ENCODE measurements at places on chromosomes 1 and 21. TPM values are rescaled to one million over a fixed set of nuclear protein-coding genes. Genes with fewer than 3 reads are reported as not detected.

NKAIN1 gene
- total RNA-seq = not detected

DNA sequence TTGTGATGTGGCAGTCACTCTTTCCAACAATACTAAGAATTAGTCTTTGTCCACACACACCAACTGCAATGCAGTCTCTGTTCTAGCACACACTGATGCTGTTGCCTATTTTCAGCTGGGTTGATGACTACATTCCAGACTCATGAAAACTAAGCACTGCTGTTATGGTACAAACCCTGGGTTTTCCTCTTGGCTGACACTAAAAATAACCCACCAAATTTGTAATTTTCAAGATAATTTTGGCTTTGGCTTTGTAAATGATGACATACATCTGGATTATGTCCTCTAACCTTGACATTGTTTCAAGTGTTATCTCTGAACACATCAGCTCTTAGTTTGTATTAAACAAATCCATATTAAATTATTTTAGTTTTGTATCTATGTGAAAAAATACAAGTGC is 444.8 kb downstream of the PTPRC start:
- no peaks in the 10 kb centered on the region for H3K4me1 ChIP-seq
- no peak for DNase-seq
- no peaks in the 10 kb centered on the region for H3K27me3 ChIP-seq
- no peak overlapping the region for H3K27ac ChIP-seq
- no peak overlapping the region for H3K4me3 ChIP-seq

DNA sequence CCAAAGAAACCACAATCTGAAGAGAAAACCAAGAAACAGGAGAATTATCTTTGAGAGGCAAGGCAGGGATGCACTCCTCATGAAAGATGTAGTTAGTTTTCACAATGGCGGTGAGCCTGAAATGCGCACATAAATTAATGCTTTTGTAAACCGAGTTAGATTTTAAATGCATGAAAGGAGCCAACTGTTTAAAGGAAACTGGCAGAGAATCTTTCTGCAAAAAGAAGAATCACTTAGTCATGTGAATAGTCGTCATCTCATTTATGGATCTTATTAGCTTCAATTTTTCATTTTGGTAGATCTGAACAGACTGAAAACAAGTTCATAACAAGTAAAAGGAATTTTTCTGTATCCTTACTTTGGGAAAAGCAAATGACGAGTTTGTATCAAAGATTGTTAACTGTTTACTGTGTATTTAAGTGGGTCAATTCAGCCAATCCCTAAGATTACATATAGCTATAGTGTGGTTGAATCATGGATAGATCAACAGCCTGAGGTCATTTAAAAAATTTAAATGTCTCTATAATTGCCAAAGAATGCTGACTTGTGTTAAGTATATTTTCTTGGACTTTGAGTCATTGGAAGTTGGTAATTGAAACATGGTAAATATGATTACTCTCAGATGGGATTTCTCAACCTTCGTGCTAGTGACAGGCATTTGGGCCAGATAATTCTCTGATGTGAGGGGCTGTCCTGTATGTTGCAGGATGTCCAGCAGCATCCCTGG is 226.6 kb upstream of the KAZN start:
- peaks cover 3% of the 10 kb centered on the region for H3K27me3 ChIP-seq
- no peaks in the 10 kb centered on the region for H3K4me1 ChIP-seq
- no peak overlapping the region for H3K27ac ChIP-seq
- no peak for DNase-seq
- no peak overlapping the region for H3K4me3 ChIP-seq

GRCh38 chr21:38986806-38987632 is 181.3 kb downstream of the ETS2 start:
- peaks cover 67% of the 10 kb centered on the region for H3K4me1 ChIP-seq
- no peak for DNase-seq
- peaks cover 3% of the 10 kb centered on the region for H3K27me3 ChIP-seq
- peak overlapping the region; percentile 27 for H3K27ac ChIP-seq

DNA sequence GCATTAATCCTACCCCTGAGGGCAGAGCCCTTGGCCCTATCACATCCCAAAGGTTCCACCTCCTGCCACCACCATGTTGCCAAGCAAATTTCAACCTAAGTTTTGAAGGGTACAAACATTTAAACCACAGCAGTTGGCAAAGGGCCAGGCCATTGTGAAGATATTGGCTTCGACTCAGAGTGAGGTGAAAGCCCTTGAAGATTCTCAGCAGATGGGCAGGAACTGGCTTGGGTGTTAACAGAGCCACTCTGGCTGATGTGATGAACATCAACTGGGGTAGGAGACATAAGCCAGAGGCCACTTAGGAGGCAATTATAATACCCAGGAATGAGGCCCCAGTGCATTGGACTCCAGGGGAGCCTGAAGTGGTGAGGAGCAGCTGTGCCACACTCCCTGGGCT is 207.7 kb upstream of the KAZN start:
- H3K27me3 ChIP-seq = no peaks in the 10 kb centered on the region
- H3K4me1 ChIP-seq = no peaks in the 10 kb centered on the region
- H3K4me3 ChIP-seq = no peak overlapping the region
- DNase-seq = no peak
- H3K36me3 ChIP-seq = no peaks in the 10 kb centered on the region

HIVEP3 gene
- 11.7 TPM for total RNA-seq

HPCA gene
- total RNA-seq = not detected

All from spleen (tissue), 13 donors.